ENCODE measurements at places on chromosomes 7 and 10. TPM values are rescaled to one million over a fixed set of nuclear protein-coding genes. Genes with fewer than 3 reads are reported as not detected.

GRCh38 chr7:149292462-149292823 lies 30.4 kb downstream of the ZNF783 start:
- no peak for DNase-seq

Gene HOXA9
- 1.1 TPM for polyA plus RNA-seq

DNA sequence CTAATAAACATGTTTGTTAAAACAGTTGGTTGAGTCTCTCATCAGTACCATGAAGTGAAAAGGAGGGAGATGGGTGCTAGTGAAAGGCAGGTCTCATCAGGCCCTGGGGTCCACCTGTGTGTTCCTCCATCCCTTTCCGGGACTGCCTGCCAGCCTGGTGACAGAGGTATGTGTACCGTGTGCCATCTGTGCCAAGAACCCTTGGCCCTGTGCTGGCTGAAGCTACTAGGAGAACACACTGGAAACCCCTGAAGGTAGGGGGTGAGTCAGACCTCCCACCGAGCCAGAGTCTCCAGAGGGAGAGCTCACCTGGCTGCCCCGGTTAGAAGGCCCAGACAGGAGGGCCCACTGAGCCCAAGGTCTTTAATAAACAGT lies 2.3 kb downstream of the DDIT4 start:
- DNase-seq: no peak

GRCh38 chr10:46528675-46529615 lies 27.5 kb downstream of the GPRIN2 start:
- DNase-seq: no peak

DNA sequence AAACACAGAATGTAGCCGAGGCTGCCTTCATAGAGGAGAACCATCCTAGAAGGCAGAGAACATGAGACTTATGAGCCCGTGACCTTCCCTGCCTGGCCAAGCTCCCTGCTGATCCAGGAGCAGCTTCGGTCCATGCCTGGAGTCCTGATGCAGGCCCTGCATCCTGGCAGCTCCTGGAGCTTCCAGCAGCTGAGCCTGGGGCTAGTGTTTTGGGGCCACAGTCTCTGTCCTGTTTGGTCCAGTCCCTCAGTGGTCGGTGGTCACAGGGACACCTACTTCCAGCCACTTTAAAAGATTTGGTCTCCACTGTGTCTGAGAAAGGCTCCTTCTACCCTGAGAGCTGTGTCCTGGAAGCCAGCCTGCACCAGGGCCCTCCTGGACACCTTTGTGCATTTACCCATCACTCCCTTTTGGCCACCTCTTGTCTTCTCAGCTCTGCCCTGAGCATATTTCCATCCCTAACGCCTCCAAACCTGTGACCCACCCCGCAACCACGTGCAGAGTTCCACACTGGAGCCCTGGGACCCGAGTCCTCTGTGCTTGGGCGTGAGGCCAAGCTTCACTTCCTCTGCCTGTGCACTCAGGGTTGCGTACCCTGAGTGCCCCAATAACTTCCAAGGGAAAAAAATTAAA lies 315.2 kb upstream of the ZNF32 start:
- DNase-seq: no peak

Gene TMEM176B
- polyA plus RNA-seq: 20.1 TPM

DNA sequence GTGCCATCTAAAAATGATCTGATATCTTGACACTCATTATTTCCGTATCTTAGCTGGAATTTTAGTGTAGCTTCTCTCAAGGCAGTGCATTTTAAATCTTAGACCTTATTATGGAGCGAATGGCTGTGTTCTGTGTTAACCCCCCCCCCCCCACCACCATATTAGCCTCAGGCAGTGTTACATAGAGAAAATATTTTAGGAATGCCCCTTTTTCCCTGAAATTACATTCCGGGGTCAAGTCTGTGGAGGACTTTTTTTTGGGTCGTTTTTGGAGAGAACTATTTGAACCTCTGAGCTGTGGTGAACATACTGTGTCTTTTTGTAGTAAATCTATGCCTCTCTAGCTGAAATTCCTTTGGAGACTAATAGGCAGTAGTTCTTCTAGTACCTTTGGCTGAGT lies 3.1 kb downstream of the CCDC126 start:
- no peak for DNase-seq

- no peak for DNase-seq
These were observed 1156.7 kb downstream of the GATA3 start for GRCh38 chr10:9211228-9211627.

DNA sequence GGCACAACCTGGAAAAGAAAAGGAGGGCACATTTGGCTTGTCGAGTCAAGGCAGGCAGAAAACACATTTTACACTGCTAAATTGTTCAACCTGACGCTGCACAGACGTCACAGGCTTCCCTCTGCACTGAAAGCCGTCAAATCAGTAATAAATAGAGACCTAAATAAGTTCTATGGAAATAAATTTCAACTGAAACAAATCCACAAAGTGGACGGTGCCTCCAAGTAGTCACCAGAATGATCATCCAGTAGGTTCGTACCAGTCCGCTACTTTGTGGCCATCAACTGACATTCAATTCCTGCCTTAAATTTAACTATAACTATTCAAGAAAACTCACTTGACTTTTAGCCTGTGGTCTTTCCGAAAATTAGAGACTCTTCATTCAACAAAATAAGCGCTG lies 49.0 kb downstream of the NPVF start:
- DNase-seq: no peak

Gene SPACDR
- 1.6 TPM for polyA plus RNA-seq

Gene HSPA14
- polyA plus RNA-seq: 7.6 TPM

Gene CYP2C19
- not detected for polyA plus RNA-seq

Gene AKR1C2
- polyA plus RNA-seq: 2.1 TPM

DNA sequence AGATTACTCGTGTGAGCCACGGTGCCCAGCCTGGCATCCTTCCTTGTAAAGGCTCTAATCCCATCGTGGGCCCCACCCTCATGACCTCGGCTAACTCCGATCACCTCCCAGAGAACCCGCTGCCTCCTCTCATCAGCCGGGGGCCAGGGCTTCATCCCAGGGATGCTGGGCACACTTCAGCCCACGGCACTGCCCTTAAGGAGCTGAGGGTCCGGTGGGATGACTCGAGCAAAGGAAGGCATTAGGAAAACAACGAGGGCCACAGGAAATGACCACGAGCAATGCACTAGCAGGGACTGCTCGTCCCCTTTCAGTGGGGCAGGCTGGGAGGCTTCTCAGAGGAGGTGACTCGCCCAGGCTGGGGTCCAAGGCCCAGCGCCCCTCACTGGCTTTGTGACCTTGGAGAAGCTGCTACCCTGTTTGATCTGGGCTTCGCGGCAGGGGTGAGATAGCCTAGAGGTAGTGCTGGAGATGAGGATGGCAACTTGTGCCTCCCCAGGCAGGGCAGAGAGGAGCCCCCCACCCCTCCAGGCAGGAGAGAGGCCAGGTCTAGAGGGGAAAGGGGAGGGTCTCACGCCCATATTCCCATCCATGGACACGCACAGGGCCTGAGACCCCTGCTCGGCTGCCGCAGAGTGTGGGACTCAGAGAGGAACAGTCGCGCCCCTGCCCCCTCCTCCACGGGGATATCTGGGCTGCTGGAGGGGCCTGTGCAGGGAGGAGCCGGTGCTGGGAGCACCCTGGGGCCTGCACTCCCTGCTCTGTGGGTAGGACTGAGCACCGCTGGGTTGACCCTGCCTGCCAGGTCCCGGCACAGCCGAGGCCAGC lies 26.8 kb downstream of the ELFN1 start:
- no peak for DNase-seq

All from brain (organoid and tissue), 16 donors.